ENCODE measurements at places on chromosomes 7 and 10. TPM values are rescaled to one million over a fixed set of nuclear protein-coding genes. Genes with fewer than 3 reads are reported as not detected.

TMUB1 gene
- 37.5 TPM for polyA plus RNA-seq

GIMAP8 gene
- polyA plus RNA-seq, result 7.0 TPM

TACC2 gene
- polyA plus RNA-seq, result 123 TPM

GRM3 gene
- polyA plus RNA-seq, result 0.13 TPM

ZNF853 gene
- polyA plus RNA-seq, result 12.7 TPM

ENO4 gene
- polyA plus RNA-seq, result 0.56 TPM

NRF1 gene
- polyA plus RNA-seq, result 11.1 TPM

UCMA gene
- 1.4 TPM for polyA plus RNA-seq

HNRNPF gene
- 123 TPM for polyA plus RNA-seq

PRLHR gene
- not detected for polyA plus RNA-seq

CCSER2 gene
- 45.4 TPM for polyA plus RNA-seq

CCZ1 gene
- polyA plus RNA-seq, result 67.5 TPM

RBM20 gene
- polyA plus RNA-seq, result 10.8 TPM

RPEL1 gene
- not detected for polyA plus RNA-seq

METTL27 gene
- polyA plus RNA-seq, result 1.2 TPM

GARIN1A gene
- 3.2 TPM for polyA plus RNA-seq

SLC13A1 gene
- polyA plus RNA-seq, result not detected

CHCHD2 gene
- 215 TPM for polyA plus RNA-seq

FOXP2 gene
- polyA plus RNA-seq, result 14.4 TPM

ANKRD30A gene
- polyA plus RNA-seq, result not detected

DNA sequence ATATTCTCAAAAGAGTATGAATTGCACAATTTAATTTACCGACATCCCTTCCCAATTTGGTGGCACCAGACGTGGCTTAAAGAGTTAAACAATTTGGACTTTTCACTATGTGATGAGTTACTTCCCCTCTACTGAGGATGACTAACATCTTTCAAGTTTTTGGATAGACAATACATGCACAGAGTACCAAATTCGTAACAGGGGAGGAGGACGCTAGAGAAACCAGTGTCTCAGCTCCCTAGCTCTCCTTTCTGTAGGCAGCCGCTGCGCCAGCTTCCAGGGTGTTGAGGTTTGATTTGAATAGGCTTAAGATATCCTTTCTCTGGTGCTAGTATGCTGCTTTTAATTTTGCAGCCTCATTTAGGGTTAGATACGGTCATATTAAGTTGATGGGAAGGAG lies 69.2 kb downstream of the GNA12 start:
- no peak for DNase-seq

GRCh38 chr10:100968062-100968736 lies 1.1 kb upstream of the SEMA4G start:
- DNase-seq, result no peak

DNA sequence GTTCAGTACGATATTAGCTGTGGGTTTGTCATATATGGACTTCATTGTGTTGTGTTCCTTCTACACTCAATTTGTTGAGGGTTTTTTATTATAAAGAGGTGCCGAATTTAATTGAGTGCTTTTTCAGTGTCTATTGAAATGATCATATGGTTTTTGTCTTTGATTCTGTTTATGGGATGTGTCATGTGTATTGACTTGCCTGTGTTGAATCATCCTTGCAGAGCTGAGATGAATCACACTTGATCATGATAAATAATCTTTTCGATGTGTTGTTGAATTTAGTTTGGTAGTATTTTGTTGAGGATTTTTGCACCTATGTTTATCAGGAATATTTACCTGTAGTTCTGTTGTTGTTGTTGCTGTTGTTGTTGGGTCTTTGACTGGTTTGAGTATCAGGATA lies 39.8 kb downstream of the ATOH7 start:
- no peak for DNase-seq

- DNase-seq, result no peak
Observed at GRCh38 chr10:1638889-1639419, 98.4 kb downstream of the ADARB2 start.

DNA sequence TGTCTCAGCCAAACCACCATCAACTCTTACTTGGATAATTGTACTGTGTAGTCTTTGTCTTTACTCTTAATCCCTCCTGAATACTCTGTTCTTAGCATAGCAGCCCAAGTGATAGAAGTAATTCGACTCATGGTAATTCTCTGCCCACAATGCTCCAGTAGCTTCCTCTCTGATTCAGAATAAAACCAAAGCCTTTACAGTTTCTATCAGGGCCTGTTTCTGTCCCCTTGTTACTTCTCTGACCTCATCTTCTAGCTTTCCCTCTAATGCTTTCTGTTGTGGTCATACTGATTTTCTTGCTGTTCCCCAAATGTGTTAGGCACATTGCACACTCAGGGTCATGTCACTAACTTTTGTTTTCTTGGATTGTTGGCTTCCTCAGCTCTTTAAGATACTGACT lies 8.0 kb downstream of the ZNF518A start:
- no peak for DNase-seq

DNA sequence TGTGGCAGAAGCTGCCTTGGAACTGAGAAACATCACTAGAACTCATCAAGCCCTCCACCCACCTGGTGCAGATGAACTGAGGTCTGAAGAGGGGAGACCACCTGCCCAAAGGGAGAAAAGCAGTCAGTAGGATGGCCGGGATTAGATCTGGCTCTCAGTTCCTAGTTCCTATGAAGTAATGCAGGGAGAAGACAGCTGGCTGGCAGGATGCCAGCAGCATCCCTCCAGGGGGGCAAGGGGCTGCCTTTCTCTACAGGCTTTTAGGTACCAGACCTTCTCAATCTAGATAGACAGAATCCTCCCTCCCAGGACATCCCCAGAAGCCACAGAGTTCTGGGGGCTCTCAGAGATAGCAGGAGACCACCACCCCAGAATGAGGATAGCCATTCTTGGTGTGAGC lies 7.8 kb downstream of the CRHR2 start:
- no peak for DNase-seq

GRCh38 chr7:151274396-151274795 lies 25.9 kb upstream of the SMARCD3 start:
- no peak for DNase-seq

DNA sequence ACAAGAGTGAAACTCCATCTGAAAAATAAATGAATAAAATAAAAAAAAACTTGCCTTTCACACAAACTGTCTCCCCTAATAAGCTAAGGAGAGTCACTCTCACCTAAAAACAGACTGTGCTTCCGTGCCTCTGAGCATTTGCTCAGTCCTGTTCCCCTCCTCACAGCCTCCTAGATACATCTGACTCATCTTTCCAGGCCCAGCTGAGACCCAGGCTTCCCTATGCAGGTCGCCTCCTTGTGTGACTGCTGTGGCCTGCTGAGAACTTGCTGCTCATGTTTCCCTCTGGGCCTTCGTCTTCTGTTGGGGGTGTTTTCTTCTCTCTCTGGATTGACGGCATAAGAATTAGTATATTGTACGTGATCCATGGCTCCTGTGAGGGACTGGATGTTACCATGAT lies 777.7 kb downstream of the LRMDA start:
- no peak for DNase-seq

DNA sequence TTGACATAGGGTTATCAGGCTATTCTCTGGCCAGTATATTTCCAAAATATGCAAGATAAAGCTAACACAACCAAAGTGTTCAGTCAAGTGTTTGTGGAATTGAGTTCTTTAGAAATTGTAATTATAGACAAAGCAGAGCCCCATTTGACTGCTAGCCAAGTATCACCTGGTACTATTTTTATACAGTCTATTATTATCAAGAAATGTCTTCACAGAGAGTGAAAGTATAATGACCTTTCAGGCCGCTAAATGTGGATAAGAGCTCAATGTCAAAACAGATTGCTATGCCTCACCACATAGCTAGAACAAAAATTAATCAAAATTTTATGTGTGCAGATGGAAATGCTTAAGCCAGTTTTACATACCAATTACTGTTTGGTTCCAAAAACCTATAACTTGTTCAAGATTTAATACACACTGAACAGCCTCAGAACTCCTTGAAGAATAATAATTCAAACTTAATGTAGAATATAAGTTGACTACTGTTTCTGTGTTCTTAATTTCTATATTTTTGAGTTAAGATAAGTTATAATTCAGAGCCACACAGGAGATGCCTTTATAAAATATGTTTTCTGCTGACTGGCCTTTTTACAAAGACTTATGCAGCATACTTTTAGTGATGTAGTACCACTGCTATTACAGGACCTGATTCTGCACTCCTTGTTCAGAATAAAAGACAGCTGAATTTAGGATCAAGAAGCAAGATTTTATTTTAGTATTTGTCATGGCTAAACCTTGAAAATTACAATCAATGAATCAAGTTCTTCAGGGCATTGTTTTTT lies 31.0 kb downstream of the PRPS1L1 start:
- no peak for DNase-seq

GRCh38 chr10:7512487-7512886 lies 101.7 kb upstream of the SFMBT2 start:
- no peak for DNase-seq

- DNase-seq, result no peak
Observed at GRCh38 chr7:2614631-2615330, 17.0 kb upstream of the TTYH3 start.

DNA sequence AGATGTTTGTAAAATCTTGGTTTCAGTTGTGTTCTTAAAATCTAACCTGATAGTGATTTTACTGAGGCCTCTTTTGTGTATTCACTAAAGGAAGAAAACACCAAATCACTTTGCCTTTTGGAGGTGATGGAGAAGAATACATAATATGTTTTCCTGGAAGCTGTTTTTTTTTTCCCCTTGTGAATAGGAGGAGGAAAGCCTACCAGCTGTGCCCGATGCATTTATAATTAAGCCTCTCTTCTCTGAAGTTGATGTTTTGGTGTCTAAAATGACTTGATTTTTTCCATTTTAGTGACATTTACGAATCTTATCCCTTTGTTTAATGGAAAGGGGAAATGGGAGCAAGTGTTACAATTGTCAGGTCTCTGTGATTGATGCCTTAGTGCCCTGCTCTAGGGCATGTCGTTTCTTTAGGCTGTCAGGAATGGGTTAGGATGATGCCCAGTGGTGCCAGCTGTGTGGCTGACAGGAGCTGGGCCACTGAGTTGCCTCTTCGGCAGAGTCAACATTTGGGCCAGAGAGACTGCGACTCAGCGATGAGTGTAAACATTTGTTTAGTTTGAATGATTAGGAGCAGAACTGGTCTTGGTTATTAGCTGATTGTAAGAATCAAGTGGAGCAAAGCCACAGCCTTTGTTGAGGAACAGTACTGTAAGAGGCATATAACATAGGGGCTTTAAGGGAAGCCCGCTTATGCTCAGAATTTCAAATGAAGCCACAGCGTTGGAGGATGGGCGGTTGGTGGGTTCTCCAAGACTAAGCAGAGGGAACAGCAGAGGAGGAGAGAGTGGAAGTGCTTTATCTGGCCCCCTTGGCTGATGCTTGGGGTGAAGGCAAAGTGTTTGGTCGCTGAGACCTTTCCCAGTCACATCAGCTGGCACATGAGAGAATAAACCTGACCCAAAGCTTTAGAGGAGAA lies 81.6 kb downstream of the CDK14 start:
- no peak for DNase-seq

DNA sequence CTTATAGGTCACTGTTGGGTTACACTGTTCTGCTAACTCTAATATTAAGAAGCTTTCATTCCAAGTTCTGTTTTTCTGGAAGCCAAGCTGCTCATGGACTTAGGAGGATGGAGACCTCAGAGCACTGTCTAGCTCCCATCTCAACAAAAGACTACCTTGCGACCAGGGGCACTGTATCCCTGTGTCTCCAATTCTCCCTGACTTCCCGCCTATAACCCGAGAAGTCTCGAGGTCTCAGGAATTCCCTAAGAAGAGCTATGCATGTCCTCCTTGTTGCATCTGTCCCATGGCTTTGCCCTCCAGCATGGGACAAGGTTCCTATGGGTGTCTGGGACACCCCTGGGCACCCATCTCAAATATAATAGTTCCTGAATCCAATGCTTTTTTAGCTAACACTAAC lies 31.2 kb downstream of the BTBD16 start:
- DNase-seq, result no peak
